ENCODE measurements at places on chromosomes 11 and 22.

- DNase-seq, result no peak
These were observed 70.3 kb downstream of the TRIM29 start for GRCh38 chr11:120067438-120068113.

GRCh38 chr11:72735495-72736027 lies 16.6 kb downstream of the ARAP1 start:
- DNase-seq, result no peak

DNA sequence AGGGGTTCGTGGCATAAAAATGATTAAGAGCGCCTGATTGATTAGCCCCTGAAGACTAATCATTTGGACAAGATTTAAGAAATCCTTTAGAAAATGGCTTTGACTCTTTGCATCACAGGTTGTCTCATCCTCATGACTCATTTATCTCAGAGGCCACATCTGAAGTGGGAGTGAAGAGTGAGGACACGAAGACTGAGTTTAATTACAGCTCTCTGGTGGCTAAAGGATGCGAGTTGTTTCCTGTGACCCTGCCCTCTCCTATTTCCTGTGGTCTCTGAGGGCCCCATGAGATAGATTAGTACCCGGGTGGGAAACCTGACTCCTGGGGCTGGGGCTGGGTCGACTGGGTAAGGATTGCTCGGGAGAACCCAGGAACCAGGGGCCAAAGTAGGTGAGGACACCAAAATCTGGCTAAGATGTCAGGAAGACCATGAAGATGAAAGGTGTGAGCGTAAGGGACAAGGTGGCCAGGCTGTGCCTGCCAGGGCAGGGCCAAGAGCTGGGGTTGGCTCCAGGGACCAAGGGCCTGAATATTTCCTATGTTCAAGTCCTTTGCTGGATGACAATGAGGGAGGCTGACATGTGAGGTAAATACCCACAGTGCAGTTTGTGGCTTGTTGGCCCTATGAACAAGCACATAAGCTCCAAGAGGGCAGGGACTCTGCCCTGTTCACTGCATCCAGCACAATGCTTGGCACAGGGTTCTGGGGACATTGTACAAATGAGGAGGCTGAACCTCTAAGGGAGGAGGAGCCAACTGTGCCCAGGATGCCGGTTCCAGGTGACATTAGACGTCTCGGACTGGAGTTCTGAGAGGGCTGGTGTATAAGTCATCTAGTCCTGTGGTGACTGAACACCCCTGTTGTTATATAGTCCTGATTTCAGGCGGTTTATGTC lies 3.6 kb downstream of the OTOG start:
- DNase-seq, result no peak

DNA sequence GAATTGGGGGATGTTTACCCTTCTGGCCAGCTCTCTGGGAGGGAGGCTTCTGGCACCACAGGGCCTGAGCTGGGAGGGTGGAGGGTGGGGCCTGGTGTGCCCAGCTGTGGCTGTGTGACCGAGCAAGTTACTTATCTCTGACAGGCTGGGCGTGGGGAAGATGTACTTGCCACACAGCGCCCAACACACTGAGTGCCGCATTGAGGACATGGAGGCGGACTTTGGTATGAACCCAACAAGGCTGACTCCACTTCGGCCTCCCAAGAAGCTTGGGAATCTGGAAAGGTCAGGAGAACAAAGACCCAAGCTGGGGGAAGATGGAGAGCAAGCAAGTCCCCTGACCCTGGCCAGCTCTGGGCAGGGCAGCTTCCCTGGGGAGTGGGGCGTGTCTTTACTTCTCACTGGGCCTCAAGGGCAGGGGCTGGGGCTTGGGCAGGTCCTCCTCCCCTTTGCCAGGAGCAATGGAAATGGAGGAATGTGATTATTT lies 2.4 kb upstream of the MGAT3 start:
- DNase-seq, result no peak

GRCh38 chr11:34890812-34891211 lies 25.4 kb downstream of the APIP start:
- DNase-seq, result no peak

DNA sequence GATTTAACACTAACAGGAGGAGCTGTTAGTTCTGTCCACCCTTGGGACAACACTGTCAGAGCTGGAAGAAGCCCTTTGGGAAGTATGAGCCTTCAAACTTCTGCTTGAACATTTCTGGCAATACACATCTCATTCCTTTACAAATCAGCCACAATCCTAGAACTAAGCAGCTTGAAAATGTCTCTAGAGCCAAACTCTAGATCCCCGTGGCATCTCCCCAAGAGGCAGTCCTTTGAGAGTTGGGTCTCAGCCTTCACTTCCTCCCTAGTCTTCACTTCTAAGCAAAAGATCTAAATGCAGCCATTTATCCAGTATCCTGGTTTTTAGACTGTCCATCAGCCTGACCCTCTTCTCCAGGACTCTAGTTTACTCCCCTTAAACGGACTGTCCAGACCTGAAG lies 26.9 kb downstream of the ARFGAP2 start:
- DNase-seq, result no peak

DNA sequence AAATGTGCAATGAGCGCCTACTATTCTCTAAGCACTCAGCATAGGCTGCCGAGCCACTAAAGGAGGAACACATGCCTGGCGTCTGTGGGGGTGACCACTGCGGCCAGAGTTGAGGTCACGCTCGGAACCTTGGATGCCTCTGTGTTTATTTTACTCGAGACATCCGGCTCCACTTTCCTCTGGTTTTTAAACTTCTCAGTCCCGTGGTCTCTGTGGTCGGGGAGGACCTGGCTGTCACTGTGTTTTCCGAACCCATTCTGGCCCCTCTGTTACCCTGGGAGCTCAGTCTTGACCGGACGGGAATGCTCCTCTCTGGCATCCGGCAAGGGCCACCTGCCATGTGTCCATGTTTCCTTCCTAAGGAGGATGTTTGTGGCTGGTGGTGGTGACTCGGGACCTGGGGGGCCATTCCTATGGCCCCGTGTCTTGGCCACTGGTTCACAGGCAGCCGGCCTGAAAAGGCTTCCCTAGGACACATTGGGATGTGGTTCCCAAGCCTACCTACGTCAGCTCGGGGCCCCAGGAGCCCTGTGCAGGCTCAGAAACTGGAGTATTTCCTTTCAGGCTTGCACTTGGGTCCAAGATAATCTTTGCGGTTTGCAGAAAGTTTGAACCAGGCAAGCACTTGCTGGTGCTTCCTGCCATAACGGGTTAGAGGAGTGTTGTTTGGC lies 46.7 kb upstream of the PARVG start:
- DNase-seq, result no peak

- no peak for DNase-seq
These were observed 17.3 kb downstream of the APOL2 start for GRCh38 chr22:36221799-36222751.

- DNase-seq, result no peak
These were observed 12.8 kb downstream of the SLC37A2 start for GRCh38 chr11:125075900-125076317.

- DNase-seq, result no peak
These were observed 831.2 kb downstream of the METTL15 start for GRCh38 chr11:28939381-28939780.

DNA sequence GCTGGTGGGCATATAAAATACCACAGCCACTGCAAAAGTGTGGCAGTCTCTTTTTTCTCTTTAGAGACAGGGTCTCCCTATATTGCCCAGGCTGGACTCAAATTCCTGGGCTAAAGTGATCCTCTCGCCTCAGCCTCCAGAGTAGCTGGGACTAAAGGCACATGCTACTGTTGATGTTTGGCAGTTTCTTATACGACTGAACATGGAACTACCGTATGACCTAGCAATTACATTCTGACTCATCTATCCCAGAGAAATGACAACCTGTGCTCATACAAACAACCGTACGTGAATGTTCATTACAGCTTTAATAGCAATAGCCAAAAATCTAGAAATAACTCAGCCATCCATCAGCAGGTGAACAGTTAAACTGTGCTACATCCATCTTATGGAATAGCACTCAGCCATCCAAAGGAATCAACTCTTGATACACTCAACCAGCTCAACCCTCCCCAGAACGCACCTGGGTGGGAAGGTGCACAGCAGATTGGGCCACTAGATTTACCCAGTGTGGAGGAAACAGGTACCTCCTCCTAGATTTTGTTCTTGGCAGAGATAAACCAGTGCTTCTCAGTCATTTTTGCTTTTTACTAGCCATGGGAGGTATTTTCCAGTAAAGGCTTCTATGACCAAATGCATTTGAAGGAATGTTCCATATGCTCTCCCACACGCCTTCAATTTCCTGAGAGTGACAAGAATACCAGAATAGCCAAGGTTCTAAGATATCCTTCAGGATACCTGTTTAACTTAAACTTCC lies 130.5 kb downstream of the MED15 start:
- no peak for DNase-seq

Measured in GM18507 (cell line).